CMK (cell line): ENCODE measurements at places on chromosomes 12 and 14.

DNA sequence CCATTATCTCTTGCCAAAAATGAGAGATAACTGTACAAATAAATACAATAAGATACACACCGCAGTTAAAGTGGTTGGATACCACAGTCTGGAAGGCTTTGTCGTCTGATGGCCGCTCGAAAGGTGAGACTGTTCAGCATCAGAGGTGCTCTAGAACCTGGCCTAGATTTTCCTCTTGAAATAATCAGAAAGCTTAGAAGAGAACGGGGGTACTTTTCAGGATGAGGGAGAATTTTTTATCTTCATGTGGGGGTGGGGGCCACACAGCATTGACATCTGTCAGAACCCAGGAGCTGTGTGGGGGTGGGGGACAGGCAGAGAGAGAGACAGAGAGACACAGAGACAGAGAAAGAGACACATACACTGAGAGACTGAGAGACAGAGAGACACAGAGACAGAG is 90.5 kb downstream of the GALNT9 start:
- no peak for DNase-seq

DNA sequence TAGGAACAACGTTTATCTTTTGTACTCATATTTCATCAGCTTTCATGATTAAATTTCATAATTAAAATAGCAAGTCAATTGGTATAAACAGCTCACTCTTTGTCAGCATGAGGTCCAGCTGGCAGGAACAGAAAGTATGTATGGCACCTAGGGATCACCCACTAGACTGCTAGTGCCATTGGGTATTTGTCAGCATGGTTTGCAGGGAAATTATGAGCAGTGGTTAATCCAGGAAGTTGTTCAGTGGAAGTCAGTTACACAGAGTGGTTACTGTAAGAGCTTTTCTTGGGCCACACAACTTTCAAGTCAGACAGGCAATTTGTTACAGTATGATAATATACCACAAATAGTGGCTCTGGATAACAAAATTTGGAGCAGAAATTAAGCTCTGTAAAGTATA is 340.3 kb upstream of the RGS6 start:
- DNase-seq: no peak

- DNase-seq: no peak
Observed at GRCh38 chr14:46051796-46052195, 599.8 kb downstream of the RPL10L start.

GRCh38 chr14:36583893-36584811 is 1.7 kb upstream of the NKX2-8 start:
- no peak for DNase-seq

DNA sequence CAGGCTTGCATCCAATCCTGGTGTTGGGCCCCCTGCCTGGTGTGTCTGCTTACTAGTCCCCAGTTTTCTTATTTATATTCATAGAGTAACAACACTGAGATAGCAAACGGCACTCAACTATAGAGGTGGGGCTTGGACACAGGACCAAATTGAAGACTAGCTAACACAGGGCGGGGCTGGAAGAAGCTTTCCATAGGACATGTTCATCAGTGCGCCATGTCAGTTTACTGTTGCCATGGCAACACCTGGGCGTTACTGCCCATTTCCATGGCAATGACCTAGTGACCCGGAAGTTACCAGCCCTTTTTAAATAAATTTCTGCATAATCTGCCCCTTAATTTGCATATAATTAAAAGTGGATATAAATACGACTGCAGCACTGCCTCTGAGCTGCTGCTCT is 275.5 kb upstream of the TMEM132C start:
- DNase-seq: no peak

DNA sequence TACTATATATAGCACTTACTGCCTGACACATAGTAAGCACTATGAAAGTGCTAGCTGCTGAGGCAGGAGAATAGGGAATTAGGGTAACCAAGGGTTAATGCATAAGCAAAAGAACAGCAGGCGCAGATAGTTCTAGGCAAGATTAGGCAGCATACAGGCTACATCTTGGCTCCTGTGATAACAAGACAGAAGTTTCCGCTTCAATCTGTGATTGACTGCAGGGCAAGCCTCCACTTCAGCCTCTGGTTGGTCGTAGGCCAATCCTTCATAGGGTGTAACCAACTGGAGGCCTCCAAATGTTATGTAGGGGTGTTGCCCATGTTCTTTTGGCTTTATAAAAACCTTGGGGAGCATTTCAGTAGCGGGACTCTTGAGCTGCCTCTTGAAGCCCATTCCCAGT is 46.9 kb downstream of the KLHL28 start:
- peak; percentile 52 for DNase-seq
